ENCODE measurements at places on chromosomes 5 and 9. TPM values are rescaled to one million over a fixed set of nuclear protein-coding genes. Genes with fewer than 3 reads are reported as not detected.

GRCh38 chr5:137831526-137831925 is 36.1 kb upstream of the MYOT start:
- H3K4me3 ChIP-seq, result no peak overlapping the region
- no peaks in the 10 kb centered on the region for H3K36me3 ChIP-seq
- no peaks in the 10 kb centered on the region for H3K4me1 ChIP-seq
- no peak overlapping the region for H3K27ac ChIP-seq
- no peak for DNase-seq
- no peaks in the 10 kb centered on the region for H3K27me3 ChIP-seq

GRCh38 chr9:90552317-90552716 is 90.3 kb downstream of the DIRAS2 start:
- no peaks in the 10 kb centered on the region for H3K36me3 ChIP-seq
- H3K4me1 ChIP-seq, result no peaks in the 10 kb centered on the region
- peaks cover 2% of the 10 kb centered on the region for H3K27me3 ChIP-seq
- DNase-seq, result no peak

DNA sequence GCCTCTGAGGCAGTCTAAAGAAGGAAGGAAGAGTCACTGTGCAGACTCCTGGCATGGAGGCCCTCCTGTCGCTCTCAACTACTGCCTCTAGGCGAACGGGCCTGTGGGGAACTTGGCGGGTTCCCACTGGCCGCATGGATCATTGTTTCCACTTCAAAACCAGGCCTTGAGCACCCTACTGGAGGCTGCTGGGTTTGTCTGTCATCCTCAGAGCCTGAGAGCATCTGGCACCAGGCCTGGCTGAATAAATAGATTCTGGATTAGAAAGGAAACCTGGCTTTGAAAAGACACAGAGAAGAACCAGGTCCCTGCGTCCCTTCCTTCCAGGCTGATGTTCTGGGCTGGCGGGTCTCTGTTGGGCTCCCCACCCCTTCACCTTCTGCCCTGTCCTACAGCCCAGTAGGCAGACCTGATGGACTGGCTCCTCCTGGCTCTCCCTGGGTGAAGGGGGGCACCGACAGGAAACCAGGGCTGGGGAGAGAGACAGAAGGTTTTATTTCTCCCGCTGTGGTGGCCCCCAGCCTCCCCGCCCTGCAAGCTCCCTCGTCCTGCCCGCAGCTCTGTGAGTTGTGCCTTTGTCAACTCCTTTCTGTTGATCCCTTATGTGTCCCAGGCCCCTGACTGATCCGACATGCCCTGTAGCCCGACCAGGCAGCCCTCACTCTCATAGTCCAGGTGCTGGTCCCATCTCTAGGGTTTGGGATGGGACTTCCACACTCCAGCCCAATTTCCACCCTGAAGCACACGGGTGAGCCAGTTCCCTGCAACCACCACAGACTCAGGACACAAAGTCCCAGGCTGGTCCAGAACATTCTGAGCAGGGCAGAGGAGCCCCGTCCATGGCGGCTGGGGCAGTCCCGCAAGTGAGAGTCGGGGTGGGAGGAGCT is 50.1 kb downstream of the ADAMTS2 start:
- no peak for DNase-seq
- H3K36me3 ChIP-seq, result no peaks in the 10 kb centered on the region
- H3K4me3 ChIP-seq, result no peak overlapping the region
- no peak overlapping the region for H3K27ac ChIP-seq
- H3K4me1 ChIP-seq, result no peaks in the 10 kb centered on the region
- no peaks in the 10 kb centered on the region for H3K27me3 ChIP-seq

GRCh38 chr5:119327018-119327417 is 28.8 kb upstream of the TNFAIP8 start:
- DNase-seq, result no peak
- peaks cover 54% of the 10 kb centered on the region for H3K4me1 ChIP-seq
- H3K27ac ChIP-seq, result peak overlapping the region; percentile 57
- no peak overlapping the region for H3K4me3 ChIP-seq

- H3K27me3 ChIP-seq, result no peaks in the 10 kb centered on the region
- no peaks in the 10 kb centered on the region for H3K36me3 ChIP-seq
- H3K27ac ChIP-seq, result no peak overlapping the region
- peaks cover 12% of the 10 kb centered on the region for H3K4me1 ChIP-seq
- no peak overlapping the region for H3K4me3 ChIP-seq
- DNase-seq, result no peak
These were observed 139.9 kb upstream of the ACOT12 start for GRCh38 chr5:81533629-81534405.

DNA sequence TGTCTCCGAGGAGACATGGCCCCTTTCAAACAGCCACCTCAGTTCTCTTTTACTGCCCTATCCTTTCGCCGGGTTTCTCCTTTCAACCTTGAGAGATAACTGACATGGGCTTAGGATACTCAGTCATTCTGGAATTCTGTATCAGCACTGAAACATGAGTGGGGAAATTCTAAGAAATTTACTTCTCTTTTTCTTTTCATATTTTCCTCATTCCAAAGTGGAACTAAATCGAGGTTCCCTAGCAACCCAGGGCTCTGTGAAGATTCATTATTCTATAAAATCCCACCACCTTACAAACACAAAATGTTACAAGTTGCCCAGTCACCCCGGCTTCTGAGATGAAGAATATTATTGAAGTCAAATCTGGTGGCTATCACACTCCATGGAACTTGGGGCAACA is 319.2 kb downstream of the ENC1 start:
- no peak overlapping the region for H3K27ac ChIP-seq
- H3K27me3 ChIP-seq, result peaks cover 2% of the 10 kb centered on the region
- no peaks in the 10 kb centered on the region for H3K4me1 ChIP-seq
- H3K36me3 ChIP-seq, result no peaks in the 10 kb centered on the region
- H3K4me3 ChIP-seq, result no peak overlapping the region

GRCh38 chr9:120464176-120464886 is 115.6 kb downstream of the CDK5RAP2 start:
- H3K36me3 ChIP-seq, result peaks cover 83% of the 10 kb centered on the region
- no peaks in the 10 kb centered on the region for H3K27me3 ChIP-seq
- no peaks in the 10 kb centered on the region for H3K4me1 ChIP-seq

GRCh38 chr9:133605856-133606707 is 3.1 kb downstream of the FAM163B start:
- no peak for DNase-seq
- H3K27ac ChIP-seq, result no peak overlapping the region
- no peaks in the 10 kb centered on the region for H3K4me1 ChIP-seq
- no peak overlapping the region for H3K4me3 ChIP-seq
- peaks cover 19% of the 10 kb centered on the region for H3K27me3 ChIP-seq

DNA sequence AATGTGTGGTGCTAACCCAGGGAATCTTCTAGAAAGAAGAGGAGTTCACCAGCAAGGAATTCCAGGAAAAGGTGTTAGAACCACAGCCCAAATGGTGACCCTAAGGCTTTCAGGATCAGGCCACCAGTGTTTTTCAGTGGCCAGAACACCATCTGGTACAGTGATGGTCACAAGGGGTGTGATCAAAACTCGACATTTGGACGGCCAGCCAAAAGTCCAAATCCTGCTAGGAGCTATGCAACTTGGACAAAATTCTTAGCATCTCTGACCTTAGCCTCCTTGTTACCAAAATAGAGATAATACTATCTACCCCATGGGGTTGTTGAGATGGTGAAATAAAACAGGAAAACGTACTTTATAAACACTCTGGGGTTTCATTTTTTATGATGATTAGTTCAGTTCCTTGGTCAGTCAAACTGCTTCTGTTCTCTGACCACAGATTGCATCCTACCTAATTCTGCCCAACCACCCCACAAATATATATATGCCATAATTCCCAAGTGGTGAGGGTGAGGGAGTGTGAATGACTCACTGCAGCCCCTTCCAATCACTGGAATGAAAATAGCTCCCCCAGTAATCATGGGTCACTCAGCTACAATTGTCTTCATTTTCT is 210.3 kb downstream of the CDK5RAP2 start:
- H3K27ac ChIP-seq, result no peak overlapping the region
- H3K4me1 ChIP-seq, result no peaks in the 10 kb centered on the region
- H3K27me3 ChIP-seq, result no peaks in the 10 kb centered on the region
- DNase-seq, result no peak
- no peak overlapping the region for H3K4me3 ChIP-seq

DNA sequence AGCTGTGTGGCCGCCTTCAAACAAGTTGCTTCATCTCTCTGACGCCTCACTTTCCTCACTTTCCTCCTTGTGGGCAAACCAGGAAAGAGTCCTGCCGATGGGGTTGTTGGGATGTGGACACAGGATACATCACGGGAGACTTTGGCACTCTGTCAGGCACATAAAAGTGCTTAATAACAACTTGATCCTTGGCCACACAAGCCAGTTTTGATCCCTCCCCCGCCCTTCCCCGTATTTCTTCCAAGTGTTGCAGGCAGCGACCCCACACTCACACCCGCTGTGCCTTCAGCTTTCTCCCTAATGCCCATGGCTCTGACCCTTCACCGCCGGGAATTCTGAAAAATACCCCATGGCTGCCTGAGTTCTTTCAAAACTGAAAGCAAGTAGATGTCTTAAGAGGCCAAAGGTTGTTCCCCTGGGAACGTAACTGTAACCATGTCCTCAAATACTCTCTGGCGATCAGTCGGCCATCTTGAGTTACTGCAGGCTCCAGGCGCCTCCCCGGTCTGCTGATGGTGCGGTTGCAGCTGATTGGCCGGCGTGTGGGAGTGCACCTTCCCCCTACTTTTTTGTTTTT is 59.8 kb downstream of the ARHGEF37 start:
- no peak overlapping the region for H3K4me3 ChIP-seq
- DNase-seq, result no peak
- H3K27ac ChIP-seq, result no peak overlapping the region
- peaks cover 4% of the 10 kb centered on the region for H3K4me1 ChIP-seq
- no peaks in the 10 kb centered on the region for H3K36me3 ChIP-seq

- peaks cover 76% of the 10 kb centered on the region for H3K36me3 ChIP-seq
- no peaks in the 10 kb centered on the region for H3K27me3 ChIP-seq
- peaks cover 11% of the 10 kb centered on the region for H3K4me1 ChIP-seq
- no peak overlapping the region for H3K4me3 ChIP-seq
These were observed 68.0 kb upstream of the CTSL start for GRCh38 chr9:87657893-87658292.

DNA sequence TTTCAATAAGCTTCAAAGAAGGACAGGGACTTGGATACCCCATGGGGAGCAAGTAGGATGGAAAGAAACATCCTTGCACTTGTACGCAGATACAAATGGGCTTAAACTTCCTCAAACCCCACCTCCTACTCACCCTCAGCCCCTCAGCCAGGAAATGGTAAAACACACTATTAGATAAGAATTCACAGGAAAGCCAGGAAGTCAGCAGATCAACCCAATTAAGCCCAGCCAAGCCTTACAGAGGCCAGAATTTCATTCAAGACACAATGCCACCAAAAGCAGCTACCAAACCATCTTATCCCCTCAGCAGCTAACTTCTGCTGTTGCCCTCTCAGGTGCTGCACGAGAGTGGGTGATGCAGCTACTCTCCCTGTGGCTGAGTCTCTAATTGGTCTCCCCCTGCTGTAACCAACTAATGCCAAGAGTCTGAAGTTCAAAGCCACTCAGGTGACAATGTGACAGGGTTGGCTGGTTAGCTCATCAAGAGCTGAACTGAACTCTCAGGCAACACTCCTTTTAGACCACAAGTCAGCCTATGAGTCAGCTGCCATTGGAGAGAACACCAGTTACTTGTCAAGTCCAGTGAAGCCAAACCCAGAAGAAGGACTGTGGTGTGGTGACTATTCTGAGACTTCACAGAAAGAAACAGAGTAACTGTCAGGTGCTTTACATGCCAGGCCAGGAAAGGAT is 201.9 kb downstream of the ZNF608 start:
- no peaks in the 10 kb centered on the region for H3K4me1 ChIP-seq
- no peak for DNase-seq
- no peaks in the 10 kb centered on the region for H3K27me3 ChIP-seq
- H3K36me3 ChIP-seq, result no peaks in the 10 kb centered on the region
- no peak overlapping the region for H3K27ac ChIP-seq
- no peak overlapping the region for H3K4me3 ChIP-seq

DNA sequence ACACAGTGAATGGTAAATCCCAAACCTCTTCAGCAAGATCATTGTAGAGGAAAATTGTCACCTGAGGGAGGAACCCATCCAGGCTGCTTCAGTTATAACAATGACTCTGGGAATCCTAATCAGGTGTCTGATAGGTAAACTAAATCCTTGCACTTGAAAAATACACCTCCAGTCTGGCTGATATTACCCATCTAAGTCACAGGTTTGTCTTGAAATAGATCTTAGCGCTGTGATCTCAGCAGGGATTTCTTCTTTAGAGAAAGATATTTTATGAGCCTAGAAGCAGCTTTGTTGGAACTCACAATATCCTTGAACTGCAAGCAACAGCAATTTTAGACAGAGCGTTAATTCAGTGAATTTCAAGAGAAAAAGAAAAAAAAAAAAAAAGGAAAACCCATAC is 149.7 kb downstream of the SGCD start:
- no peak for DNase-seq
- H3K36me3 ChIP-seq, result no peaks in the 10 kb centered on the region
- H3K4me3 ChIP-seq, result no peak overlapping the region
- H3K27ac ChIP-seq, result no peak overlapping the region

GRCh38 chr5:5756762-5757161 is 334.3 kb downstream of the ICE1 start:
- H3K4me3 ChIP-seq, result no peak overlapping the region
- no peaks in the 10 kb centered on the region for H3K27me3 ChIP-seq
- no peaks in the 10 kb centered on the region for H3K4me1 ChIP-seq

DNA sequence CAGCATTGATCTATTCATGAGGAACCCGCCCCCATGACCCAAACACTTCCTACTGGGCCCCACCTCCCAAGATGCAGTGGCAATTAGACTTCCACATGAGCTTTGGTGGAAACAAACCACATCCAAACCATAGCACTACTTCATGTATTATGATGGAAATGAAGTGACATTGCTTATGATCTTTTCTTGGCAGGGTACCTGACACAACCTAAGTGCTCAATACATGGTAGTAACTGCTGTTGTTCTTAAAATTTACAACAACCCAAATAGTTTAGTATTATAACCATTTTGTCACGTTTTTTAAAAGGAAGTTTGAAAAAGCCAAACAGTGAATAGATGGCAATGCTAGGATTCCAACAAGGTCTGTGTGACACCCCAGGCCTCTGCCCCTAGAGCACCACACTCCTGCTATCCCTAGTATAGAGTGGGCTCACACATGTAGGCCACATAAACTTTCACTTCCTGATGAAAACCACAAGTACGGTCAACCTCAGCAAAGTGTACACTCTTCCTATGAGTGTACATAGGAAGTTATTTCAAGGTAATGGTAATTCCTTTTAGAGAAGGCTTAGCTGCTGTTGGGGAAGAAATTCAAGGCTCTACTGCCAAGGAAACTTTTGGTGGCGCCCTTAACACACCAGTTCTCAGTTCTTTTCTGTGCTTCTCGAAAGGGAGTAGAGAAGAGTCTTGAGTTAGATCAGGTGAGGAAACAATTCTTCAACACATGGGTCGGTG is 97.6 kb downstream of the ARSB start:
- no peak overlapping the region for H3K27ac ChIP-seq
- peaks cover 8% of the 10 kb centered on the region for H3K4me1 ChIP-seq
- DNase-seq, result no peak
- H3K36me3 ChIP-seq, result peaks cover 21% of the 10 kb centered on the region
- no peaks in the 10 kb centered on the region for H3K27me3 ChIP-seq
- no peak overlapping the region for H3K4me3 ChIP-seq

- DNase-seq, result no peak
- H3K36me3 ChIP-seq, result no peaks in the 10 kb centered on the region
- H3K4me1 ChIP-seq, result no peaks in the 10 kb centered on the region
- H3K27me3 ChIP-seq, result no peaks in the 10 kb centered on the region
- H3K27ac ChIP-seq, result no peak overlapping the region
These were observed 160.2 kb downstream of the SSBP2 start for GRCh38 chr5:81590498-81591384.

The GARIN3 gene
- polyA plus RNA-seq, result not detected

The SVEP1 gene
- polyA plus RNA-seq, result not detected

The DBH gene
- not detected for polyA plus RNA-seq

The SPATA31A3 gene
- not detected for polyA plus RNA-seq

The ISL1 gene
- not detected for polyA plus RNA-seq

The IFNK gene
- not detected for polyA plus RNA-seq

The PCDHGB3 gene
- polyA plus RNA-seq, result 0.03 TPM
